ENCODE measurements at places on chromosomes 13 and 19. TPM values are rescaled to one million over a fixed set of nuclear protein-coding genes. Genes with fewer than 3 reads are reported as not detected.

The WDR88 gene
- total RNA-seq, result not detected

The MUC16 gene
- not detected for total RNA-seq

The MBD3L1 gene
- total RNA-seq, result not detected

The KCTD4 gene
- total RNA-seq, result 1.4 TPM

The KPNA3 gene
- total RNA-seq, result 49.9 TPM

The MBNL2 gene
- 84.7 TPM for total RNA-seq

The ZNF780B gene
- total RNA-seq, result 16.0 TPM

The PGLYRP2 gene
- total RNA-seq, result not detected

The KIR2DL1 gene
- total RNA-seq, result not detected

The DLL3 gene
- 0.36 TPM for total RNA-seq

The ZNF177 gene
- 3.6 TPM for total RNA-seq

The LRRC8E gene
- not detected for total RNA-seq

The ZNF844 gene
- 12.5 TPM for total RNA-seq

The CGB8 gene
- not detected for total RNA-seq

The LYL1 gene
- 13.8 TPM for total RNA-seq

The ADAMTSL5 gene
- 5.8 TPM for total RNA-seq

The NXNL1 gene
- total RNA-seq, result not detected

The MAG gene
- total RNA-seq, result not detected

The PRTN3 gene
- total RNA-seq, result not detected

The PTPRH gene
- 4.3 TPM for total RNA-seq

The MPND gene
- 8.6 TPM for total RNA-seq

The ZNF382 gene
- total RNA-seq, result 22.8 TPM

The RANBP3 gene
- 63.1 TPM for total RNA-seq

The ZSCAN4 gene
- total RNA-seq, result not detected

The PSG11 gene
- not detected for total RNA-seq

The CLEC4M gene
- total RNA-seq, result 1.4 TPM

The KLF1 gene
- total RNA-seq, result not detected

The NCCRP1 gene
- total RNA-seq, result 0.41 TPM

The PRRG2 gene
- total RNA-seq, result not detected

The NLRP9 gene
- not detected for total RNA-seq

The AXL gene
- total RNA-seq, result 108 TPM

The SPRY2 gene
- 32.3 TPM for total RNA-seq

The SULT2A1 gene
- not detected for total RNA-seq

The A1BG gene
- total RNA-seq, result 1.9 TPM

The WDR62 gene
- total RNA-seq, result 1.1 TPM

The CPB2 gene
- total RNA-seq, result not detected

The OR7D4 gene
- total RNA-seq, result not detected

The PSG1 gene
- total RNA-seq, result not detected

The CGB3 gene
- not detected for total RNA-seq

The ARHGAP45 gene
- 15.0 TPM for total RNA-seq

The PLIN5 gene
- total RNA-seq, result 5.4 TPM

The ZNF85 gene
- 6.1 TPM for total RNA-seq

The ZFR2 gene
- total RNA-seq, result under 0.01 TPM

The TMEM59L gene
- total RNA-seq, result 0.82 TPM
